Activated CD4-positive, alpha-beta T cell treated with anti-CD3 and anti-CD28 coated beads, Interleukin-2, amount 50 U/mL, for 48 hours (primary cell): ENCODE measurements at places on chromosomes 1 and 21.

- no peak for DNase-seq
These were observed 1.6 kb downstream of the STPG1 start for GRCh38 chr1:24411963-24412362.

DNA sequence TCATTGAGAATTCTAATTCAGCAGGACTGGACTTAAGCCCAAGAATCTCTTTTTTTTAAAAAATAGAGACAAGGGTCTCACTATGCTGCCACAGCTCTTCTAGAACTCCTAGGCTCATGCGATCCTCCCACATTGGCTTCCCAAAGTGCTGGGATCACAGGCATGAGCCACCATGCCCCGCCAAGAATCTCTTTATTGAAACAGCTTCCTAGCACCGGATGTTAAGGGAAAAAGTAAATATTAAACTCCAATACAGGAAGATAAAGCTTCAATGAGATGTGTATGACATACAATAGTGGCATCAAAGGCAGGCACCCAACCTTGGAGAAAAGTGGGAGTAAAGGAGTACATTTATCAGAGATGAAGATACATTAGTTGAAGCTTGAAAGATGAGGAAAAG lies 25.5 kb downstream of the PUM1 start:
- DNase-seq = no peak

GRCh38 chr1:112925015-112925414 lies 31.0 kb downstream of the SLC16A1 start:
- DNase-seq = no peak

GRCh38 chr1:46942086-46942485 lies 810 bp upstream of the CYP4A11 start:
- DNase-seq = no peak

DNA sequence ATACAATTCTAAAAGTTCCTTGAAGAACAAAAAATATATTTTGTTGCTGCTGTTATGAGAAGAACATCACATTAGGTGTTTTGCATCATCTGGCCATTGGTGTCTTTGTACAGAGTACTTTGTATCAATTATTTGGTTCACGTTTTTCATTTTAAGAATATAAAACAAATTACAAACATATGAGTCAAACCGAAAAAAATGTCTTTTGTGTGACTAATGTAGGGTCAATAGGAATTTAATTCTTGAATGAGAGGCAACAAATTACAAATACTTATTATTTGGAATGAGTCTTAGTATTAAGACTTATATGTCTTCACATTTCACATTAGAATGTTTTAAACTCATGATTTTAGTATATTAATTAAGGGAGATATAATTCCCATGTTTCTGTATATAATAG lies 54.8 kb downstream of the NR5A2 start:
- no peak for DNase-seq

DNA sequence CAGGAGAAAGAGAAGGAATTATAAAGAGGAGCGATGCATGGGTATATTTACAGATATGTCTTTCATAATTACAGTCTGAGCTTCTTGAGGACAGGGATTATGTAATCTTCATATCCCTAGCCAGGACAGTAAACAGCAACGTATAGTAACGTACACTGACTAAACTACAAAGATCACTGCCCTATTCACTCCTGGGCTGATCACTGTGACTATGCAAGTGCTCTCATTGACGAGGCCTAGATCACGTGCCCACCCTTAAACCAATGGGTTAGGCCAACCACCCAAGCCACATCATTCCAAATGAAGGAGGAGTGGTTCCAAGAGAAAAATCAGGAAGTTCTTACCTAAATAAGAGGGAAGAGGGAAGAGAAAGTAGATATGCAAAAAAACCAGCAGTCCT lies 18.5 kb downstream of the PIK3R3 start:
- no peak for DNase-seq

GRCh38 chr1:204575221-204576190 lies 59.3 kb downstream of the MDM4 start:
- no peak for DNase-seq

GRCh38 chr1:84574936-84575335 lies 696 bp upstream of the CTBS start:
- no peak for DNase-seq

DNA sequence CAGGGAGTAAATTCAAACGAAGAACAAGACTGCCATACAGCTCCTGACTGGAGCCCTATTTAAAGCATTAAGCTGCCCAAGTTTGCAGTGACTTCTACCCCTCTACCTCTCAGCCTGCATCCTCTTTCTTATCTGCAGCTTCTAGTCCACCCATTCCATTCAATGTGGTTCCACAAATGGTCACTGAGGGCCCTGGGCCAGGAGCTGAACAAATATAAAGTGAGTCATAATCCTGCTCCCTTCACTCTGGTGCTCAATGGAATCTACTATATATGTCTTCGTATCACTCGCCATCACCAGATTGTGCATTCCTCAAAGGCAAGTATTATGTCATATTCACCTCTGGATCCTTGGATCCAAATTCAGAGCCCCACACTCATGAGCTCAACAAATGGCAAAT lies 398.7 kb downstream of the BRINP2 start:
- no peak for DNase-seq
